ENCODE measurements at places on chromosomes 4 and X.
A peak's percentile ranks its signal among the peaks of the same experiment; 100 is the strongest.

GRCh38 chr4:172780566-172781081 is 388.0 kb upstream of the GALNT7 start:
- DNase-seq: no peak

DNA sequence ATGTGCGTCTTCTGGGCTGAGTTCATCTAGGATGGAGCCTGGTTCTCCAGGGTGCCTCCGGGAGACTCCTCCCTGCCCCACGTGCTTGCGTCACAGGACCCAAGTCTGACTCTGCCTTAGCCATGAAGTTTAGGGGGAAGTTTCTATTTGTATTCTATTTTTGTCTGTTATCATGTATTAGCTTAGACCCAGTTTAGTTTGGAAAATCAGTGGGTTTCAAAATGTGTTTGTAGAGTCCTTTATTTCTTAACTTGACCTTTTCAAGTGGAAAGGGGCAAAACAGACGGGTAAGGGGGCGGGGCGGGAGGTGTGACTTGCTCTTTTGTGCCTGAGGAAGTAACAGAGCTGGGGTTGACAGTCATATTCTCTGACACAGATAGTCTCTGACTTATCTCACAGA is 86.0 kb downstream of the HTT start:
- DNase-seq: no peak

DNA sequence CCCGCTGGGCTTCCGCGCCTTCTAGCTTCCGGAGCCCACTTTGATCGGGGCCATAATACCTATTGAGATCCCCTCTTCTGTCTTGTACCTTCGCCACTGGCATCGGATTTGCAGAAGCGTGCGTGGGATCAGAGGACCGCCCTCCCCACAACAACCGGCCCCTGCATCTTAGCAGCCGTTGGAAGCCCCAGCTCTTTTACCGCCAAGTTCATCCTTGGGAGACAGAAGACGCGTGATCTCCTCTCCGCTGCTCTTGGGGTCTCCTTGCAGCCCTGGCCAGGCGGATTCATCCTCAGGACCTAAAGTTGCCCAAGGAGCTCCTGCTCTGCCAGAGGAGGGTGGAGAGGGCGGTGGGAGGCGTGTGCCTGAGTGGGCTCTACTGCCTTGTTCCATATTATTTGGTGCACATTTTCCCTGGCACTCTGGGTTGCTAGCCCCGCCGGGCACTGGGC is 1.6 kb downstream of the SLIT2 start:
- no peak for DNase-seq

GRCh38 chr4:4599481-4600275 is 57.8 kb upstream of the STX18 start:
- peak; percentile 69 for DNase-seq

- no peak for DNase-seq
These were observed 25.2 kb downstream of the NOP14 start for GRCh38 chr4:2937986-2938385.

- no peak for DNase-seq
These were observed 92.2 kb downstream of the LPAR4 start for GRCh38 chrX:78839711-78840110.

- DNase-seq: no peak
These were observed 6.7 kb upstream of the CITED1 start for GRCh38 chrX:72312311-72312940.

- DNase-seq: no peak
These were observed 214.1 kb upstream of the ATP6AP2 start for GRCh38 chrX:40366661-40367060.

DNA sequence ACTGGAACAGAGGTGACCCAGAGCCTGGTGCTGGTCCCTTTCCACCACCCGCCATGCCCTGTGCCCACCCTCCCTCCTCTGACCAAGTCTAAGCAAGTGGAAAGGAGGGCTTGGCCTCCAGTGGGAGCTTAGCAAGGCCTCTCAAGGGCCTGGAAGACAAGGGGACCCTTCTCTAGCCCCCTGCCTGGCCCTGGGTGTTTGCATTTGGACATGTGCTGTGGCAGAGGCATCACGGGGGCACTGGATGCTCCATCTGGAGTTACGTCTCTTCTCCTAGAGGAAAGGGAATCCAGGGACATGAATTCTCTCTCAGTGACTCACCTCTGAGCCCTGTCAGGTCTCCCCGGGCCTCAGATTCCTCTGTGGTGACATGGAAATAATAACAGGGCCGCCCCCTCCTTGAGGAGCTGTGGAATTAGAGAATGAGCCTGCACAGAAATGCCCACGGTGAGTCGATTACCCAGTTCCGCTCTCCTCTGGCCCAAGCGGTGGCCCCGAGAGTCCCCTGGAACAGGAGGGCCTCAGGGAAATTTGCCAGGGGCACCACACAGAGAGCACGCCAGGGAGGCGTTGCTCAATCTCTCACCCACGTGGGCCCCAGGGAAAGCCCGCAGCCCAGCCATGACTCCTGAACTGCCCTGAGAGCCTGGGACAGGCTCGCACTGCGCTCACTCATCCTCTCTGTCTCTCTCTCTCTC is 189.6 kb downstream of the BCOR start:
- DNase-seq: no peak

DNA sequence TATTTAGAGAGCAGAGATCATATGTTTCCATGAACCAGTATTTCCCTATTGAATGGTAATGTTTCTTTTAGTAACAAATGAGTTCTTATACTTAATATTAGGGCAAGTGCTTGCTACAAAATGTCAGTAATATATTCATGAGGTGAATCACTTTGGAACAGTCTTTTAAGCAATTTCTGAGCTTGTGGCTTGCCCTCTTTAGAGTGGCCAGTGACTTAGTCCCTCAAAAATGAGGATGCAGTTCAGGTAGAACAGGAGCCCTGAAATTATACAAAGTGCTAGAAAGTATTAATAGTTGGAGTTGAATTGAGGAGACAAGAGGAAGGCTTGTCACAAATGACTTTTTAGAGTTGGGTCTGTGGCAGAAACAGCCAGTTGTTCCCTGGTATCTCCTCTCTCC is 53.4 kb upstream of the PITX2 start:
- no peak for DNase-seq

DNA sequence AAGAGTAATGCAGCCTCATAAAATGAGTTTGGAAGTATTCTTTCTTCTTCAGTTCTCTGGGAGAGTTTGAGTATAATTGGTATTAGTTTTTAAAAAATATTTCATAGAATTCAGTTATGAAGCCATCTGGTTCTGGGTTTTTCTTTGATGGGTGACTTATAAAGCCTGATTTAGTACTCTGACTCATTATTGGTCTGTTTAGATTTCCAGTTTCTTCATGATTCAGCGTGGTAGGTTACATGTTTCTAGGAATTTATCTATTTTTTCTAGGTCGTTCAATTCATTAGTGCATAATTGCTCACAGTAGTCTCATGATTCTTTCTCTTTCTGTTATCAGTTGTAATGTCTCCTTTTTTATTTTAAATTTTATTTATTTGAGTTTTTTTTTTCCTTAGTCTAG is 111.2 kb downstream of the CEP44 start:
- DNase-seq: no peak

DNA sequence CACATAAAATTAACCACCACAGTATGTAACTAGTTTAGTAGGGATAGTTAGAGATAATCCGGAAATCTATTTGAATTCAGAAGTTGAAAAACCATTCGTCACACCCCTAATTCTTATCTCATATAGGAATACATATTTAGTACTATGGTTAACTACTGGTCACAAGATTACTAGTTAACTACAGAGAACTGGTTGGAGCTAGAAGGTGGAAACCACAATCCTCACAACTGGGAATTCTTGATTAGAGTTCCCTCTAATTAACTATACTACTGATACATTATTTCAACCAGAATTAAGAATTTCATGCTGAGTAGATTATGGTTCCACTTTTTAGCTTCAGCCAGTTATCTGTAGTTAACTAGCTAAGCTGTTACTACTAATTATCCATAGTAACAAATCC is 39.9 kb upstream of the NKAP start:
- no peak for DNase-seq

GRCh38 chrX:7050271-7050670 is 97.2 kb upstream of the STS start:
- DNase-seq: no peak

GRCh38 chr4:9898596-9899305 is 117.3 kb downstream of the DRD5 start:
- DNase-seq: peak; percentile 72

GRCh38 chrX:77493677-77494553 is 46.7 kb downstream of the FGF16 start:
- peak; percentile 75 for DNase-seq

GRCh38 chr4:57190601-57191481 is 80.7 kb upstream of the IGFBP7 start:
- DNase-seq: peak; percentile 47

GRCh38 chr4:80243274-80244018 is 23.0 kb upstream of the FGF5 start:
- DNase-seq: no peak

DNA sequence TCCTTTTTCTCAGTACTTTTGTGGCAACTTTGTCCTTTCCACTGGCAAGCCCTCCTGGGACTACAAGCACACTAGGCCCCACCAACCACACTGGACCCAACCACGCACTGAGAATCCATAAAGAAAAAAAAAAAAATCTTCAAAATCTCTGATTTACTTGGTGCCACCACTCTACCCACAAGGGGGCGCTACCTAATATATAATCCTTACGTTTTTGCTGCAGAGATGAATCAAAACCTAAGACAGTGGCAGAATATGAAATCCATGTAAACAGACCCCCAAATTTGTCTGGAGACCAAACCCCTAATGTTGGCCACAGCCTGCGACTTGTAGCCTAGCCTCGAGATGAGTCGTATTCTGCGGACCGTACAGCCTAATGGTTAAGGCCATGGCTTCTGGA is 63.5 kb upstream of the ARHGAP36 start:
- peak; percentile 63 for DNase-seq

DNA sequence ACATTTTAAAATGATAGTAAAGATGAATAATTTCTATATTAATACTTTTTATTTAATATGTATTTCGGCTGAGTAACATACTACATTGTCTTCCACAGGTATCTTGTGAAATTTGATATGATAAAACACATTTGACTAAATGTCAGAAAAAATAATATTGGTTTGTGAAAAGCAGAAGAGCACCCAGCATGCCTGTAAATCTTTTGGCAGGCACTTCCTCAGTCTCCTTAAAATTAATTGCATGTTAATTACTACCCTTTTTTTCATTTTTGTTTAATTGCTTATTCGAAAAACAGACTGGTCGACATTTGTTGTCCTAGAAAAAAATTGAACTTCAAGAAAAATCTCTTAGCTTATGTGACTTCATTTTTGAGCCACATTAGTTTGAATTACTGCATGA is 40.6 kb downstream of the CLCN3 start:
- no peak for DNase-seq

DNA sequence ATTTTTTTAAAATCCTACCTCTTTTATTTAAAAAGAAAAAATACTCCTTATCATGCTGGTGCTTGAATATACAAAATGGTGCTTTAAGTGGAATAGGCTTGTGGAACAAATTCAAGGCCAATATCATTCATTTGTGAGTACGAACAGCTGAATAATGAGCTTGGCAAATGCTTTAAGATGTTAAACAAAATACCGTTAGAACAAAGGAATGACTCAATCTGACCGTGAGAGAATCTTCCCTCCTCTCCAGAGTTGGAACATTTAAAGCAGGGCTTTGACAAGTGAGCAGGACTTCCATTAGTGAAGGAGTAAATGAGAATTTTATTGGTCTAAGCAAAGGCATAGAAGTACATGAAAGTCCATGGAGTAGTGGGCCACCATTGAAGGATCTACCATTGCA is 74.5 kb downstream of the DCLK2 start:
- no peak for DNase-seq

DNA sequence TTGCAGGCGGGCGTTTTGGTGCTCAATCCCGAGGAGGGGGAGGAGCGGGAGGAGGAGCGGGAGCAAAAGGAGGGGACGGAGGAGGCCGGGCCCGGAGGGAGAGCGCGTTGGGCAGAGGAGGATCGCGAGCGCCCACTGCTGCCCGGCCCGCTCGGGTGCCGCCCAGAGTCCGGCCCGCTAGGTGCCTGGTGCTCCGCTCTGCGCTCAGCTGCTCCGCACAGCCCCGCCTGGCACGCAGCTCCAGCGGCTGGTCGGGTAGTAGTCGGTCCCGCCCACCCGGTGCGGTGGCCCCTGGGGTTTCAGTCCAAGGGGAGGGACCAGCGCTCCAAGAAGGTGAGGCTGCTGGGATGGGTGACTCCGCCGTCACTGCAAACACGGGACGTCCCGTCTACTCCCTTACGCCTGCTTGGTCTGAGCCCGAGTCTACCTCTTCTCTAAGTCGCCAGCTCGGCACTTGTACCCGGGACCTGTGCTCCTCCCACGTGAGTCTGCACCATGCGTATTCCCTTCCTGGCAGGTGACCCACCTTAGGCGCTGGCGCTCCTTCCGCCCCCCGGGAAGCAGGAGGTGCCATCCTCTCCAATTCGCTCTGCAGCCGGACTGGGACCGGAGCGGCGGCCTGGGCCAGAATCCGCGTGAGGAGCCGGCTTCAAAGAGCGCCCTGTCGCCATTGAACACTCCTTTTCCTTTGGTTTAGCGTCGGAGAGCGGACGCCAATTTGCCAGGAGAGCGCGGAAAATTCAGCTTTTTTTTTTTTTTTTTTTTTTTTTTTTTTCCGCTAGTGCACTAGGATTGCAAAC is 405 bp upstream of the HS3ST1 start:
- peak; percentile 73 for DNase-seq

DNA sequence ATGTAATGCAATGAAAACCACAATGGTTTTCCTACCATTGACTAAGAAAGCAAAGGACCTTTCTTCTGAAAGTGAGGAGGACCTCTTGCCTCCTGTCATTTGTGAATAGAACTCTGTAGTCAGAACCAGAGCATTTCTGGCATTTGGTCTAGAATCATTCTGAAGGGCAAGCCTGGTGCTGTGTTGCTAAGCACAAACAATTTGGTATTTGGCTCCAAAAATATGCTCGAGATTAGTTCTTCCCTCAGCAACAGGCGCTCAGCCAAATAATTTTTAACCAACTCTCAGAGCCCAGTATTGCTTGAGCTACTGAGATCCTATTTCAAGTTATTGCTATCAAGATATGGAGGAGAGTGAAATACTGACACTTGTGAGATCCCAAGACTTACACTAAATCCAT is 71.0 kb downstream of the SNCA start:
- DNase-seq: peak; percentile 95

DNA sequence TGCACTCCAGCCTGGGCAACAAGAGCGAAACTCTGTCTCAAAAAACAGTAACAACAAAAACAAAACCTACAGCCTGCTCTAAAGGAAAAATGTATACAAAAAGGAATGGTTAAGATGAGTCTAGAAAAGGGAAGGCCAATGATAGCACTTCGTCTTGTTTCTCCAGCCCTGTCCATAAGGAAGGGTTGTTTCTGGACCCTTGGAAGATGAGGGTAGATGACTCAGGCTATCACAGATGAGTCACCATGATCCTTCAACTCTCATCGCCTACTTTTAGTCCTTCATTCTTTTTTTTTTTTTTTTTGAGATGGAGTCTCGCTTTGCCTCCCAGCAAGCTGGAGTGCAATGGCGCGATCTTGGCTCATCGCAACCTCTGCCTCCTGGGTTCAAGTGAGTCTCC is 8.8 kb downstream of the PLA2G12A start:
- DNase-seq: no peak
